ENCODE measurements at places on chromosomes 7 and 10.
A peak's percentile ranks its signal among the peaks of the same experiment; 100 is the strongest.

DNA sequence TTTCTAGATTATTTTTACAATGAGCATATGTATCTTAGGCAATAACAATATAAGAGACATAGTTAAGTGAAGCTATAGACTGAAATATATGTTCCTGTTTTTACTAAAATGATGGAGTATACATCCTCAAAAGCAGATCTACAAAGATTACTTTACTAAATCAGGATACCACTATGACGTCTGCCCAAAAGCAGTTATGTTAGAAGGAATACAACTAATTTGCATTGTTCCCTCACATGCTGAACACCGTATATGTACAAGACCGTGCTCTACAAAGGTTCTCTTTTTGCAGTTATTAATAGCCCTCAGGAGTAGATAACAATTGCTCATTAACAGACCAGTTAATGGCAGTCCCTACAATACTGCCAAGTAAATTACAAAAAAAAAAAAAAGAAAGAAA, 137.5 kb downstream of the CD36 start:
- DNase-seq, result no peak

DNA sequence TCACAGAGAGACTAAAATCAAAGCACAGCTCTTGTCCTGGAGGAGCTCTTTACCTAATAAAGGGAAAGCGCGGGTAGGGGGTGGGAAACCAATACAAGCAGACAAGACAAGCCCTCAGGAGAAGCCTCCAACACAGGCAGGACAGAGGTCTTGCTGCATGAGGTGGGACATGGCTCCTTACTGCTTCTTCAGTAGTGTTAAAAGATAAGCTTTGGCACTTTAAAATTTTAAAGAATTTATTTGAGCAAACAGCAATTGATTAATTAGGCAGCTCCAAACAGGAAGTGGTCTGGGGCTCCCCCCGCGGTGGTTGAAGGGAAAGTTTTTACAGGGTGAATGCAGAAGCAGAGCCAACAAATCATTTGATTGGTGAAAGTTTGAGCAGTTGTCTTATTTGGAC, 50.3 kb upstream of the MACC1 start:
- no peak for DNase-seq

DNA sequence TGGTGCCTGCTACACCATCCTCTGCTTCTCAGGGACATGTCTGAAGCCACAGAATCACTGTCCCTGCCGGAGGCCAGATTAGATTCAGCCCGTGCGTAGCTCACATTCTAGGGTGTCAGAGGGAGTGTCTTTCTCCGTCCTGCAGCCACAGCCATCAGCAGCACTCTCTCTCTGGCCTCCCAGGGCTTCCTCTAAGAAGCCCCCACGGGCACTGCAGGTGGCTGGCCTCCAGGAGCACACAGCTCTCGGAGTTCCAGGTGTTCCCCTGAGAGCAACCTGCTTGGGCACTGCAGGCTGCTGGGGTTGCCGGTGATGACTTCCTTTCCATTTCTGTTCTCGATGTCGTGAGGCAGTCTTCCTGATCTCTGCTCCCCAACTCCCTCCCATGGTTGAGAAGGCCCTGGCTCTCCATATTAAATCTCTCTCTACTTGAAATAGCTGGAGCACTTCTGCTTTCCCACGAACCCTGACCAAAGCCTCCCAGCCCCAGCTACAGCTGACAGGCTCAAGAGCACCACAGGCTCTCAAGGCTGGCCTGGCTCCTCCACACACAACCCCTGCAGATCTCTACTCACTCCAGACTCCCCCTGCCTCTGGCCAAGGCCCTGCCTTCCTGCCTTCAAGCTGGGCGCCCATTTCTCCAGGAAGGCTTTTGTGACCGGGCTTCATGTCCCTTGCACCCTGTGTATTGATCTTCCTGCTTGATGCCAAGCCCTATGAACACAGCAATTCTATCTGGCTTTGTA, 49.0 kb upstream of the TMEM72 start:
- DNase-seq, result no peak

DNA sequence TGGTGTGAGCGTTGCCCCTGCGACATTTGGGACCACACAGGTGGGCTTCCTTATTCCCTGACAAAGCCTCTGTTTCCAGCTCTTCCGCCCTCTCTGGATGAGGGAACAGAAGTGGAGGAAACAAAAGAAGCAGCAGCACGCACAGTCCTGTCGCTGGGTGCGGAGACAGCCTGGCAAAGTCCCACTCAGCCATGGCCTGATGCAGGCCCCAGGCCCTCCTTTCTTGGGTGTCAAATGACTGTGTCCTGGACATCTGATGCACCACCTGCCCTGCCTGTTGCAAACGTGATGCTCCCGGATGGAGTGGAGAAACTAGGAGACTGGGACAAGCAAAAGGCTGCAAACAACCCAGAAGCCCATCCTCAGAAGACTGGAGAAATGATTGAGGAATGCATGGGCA, 20.7 kb downstream of the ZMIZ2 start:
- DNase-seq, result no peak

GRCh38 chr10:63711867-63712716, 190.9 kb downstream of the REEP3 start:
- DNase-seq, result no peak

GRCh38 chr10:106832846-106833245, 331.7 kb downstream of the SORCS1 start:
- DNase-seq, result no peak

- DNase-seq, result peak; percentile 71
Measured at GRCh38 chr7:44580945-44581878, 819 bp downstream of the TMED4 start.

- DNase-seq, result no peak
Measured at GRCh38 chr7:92678291-92678920, 88.2 kb upstream of the FAM133B start.

GRCh38 chr7:104156842-104157277, 51.0 kb downstream of the ORC5 start:
- no peak for DNase-seq

GRCh38 chr7:132309102-132309805, 267.0 kb downstream of the PLXNA4 start:
- DNase-seq, result peak; percentile 50

DNA sequence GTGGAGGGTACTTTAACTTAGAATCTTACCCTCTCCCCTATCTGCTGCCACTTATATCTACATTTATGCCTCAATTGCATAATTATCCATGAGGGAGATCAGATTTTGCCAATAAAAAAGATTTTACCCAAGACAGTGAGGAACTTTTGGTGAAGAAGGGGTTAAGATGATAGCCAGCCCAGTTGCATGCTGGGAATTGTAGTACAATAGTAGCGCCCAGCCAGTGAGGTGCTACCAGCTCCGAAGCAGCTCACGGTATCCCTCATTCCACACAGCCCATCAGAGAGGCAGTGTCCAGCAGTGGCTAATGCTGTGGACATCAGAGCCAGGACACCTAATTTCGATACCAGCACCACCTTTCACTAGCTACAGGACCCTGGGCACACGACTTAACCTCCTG, 5.9 kb upstream of the LGI1 start:
- no peak for DNase-seq

DNA sequence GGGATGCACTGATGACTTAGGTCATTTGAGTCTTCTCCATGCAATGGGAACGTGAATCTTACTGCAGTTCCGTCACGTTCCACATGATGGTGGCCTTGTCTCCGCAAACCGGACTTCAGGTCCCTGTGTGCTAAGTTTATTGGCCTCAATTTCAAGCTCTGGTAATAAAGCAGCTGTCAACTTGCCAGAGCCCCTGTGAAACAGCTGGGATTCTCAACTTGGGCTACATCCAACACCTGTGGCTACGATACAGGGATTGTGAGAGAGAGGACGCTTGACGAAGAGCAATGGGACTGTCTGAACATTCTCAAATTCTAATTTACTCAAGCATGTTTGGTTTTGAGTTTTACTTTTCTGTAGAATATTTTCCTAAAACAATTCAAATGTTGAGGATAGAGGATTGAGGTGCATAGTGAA, 174.2 kb downstream of the PTN start:
- DNase-seq, result no peak

DNA sequence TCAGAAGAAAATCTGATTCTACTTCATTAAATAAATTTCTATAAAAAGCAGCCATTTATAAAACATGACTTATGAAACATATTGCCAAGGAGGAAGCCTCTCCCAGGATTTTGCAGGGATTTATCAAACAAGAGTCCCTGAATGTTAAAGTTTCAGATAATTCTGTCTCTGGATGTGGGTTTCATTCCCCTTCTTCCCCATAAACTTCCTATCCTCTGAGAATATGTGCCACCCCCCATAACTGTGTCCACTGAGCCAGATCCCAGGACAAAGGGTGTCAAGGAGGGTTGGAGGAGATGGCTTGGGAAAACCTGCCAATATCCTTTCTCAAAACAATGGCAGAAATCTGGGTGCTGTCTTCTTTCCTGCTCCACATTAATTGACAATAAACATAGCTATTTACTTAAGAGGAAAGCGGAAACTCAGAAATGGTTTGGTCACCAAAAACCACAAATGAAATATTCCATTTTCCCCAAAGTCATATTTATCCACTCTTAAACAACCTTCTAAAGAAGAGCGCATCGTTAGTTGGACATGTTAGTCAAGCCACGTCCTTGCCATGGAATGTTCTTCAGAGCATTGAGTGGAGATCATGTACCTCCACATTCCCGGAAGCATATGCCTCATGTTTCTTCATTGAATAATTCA, 54.3 kb upstream of the AKR1E2 start:
- DNase-seq, result no peak

DNA sequence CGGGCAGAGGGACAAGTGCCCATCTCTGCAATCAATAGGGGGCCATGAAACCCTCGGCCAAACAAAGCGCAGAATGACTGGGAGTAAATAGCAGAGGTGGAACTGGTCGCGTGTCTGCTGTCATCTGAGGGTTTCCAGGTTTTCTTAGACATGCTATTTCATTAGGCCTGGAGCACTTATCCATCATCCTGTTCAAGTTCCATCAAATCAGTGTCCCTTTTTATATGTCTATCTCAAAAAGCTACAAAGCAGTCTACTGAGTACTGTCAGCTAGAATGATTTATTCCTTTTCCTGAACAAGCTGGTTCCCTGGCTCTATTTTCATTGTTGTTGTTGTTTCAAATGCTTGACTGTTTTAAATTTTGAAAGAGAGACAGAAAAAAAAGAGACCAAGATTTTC, 590.5 kb downstream of the PARD3 start:
- DNase-seq, result no peak

- DNase-seq, result no peak
Measured at GRCh38 chr10:123655751-123656150, 10.4 kb upstream of the GPR26 start.

DNA sequence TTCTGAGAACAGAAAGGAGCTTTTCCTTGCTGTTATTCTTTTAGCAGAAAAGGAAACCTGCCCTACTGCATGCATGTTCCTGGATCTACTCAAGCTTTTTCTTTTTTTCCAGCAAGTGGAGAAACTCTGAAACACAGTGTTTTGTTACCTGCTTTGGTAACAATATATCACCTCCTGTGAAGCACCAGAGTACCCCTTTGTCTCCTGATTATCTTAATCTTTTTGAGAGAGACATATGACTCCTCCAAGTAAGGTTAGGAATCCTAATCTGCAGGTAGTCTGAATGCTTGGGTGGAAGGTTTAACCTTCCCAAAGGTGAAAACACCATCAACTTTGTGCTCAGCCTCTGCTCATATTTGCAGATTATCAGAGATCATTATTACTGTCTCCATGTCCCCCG, 93.1 kb downstream of the MAPK8 start:
- no peak for DNase-seq

DNA sequence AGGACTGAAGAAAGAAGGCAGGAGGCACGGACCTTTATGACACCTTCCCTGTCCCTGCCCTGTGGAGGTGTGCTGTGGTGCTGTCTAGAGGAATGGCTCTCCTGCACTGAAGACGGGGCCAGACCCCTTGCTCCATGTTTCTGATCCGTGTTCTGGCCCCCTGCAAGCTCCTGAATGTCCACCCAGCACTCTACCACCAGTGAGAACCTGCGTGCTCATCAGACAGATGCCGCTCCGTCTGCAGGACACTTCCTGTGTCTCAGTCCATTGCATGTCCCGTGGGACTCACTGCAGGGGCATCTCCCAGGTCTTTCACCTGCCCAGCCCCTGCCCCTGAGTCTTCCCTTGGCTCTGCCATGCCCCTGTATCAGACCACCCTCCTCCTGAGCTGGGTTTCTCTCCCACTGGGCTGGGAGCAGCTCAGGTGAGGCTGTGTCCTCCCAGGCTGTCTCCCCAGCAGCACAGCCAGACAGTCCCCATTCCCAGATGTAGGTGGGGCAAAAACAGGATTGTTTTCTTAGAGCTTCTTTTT, 278.3 kb upstream of the ZNF32 start:
- no peak for DNase-seq

GRCh38 chr10:106967452-106967851, 197.1 kb downstream of the SORCS1 start:
- no peak for DNase-seq
